Pulmonary artery endothelial cell (primary cell): ENCODE measurements at places on chromosomes 16 and 17. TPM values are rescaled to one million over a fixed set of nuclear protein-coding genes. Genes with fewer than 3 reads are reported as not detected.

- no peak for DNase-seq
Observed at GRCh38 chr17:1999557-2000251, 25.4 kb downstream of the RTN4RL1 start.

MYO15A gene
- 0.07 and 0.20 TPM in 2 replicates for total RNA-seq

DNA sequence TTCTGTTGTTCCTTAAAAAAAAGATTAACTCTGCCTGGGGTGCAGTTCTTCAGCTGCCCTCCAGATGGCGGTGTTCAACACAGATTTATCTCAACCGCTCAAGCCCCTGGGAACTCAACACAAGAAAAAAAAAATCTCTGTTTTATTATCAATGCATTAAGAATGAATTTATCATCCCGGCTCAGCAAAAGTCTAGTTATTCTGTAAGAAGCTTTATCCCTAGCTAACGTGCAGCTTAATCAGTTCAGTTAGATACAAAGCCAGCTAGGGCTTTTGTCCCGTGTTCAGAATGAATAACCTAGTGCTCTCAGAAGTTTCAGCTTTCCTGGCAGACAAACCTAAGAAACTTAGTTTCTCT, 475.9 kb upstream of the CCL2 start:
- DNase-seq = peak; percentile 19

- no peak for DNase-seq
Observed at GRCh38 chr16:15855704-15856003, 1.2 kb downstream of the MYH11 start.

- DNase-seq = no peak
Observed at GRCh38 chr17:82710499-82711232, 5.8 kb upstream of the FN3KRP start.

TCAP gene
- 0.07 and 0.18 TPM in 2 replicates for total RNA-seq

RAB26 gene
- total RNA-seq = 0.46 and 1.1 TPM in 2 replicates

CD300H gene
- total RNA-seq = not detected in 2 replicates

DNA sequence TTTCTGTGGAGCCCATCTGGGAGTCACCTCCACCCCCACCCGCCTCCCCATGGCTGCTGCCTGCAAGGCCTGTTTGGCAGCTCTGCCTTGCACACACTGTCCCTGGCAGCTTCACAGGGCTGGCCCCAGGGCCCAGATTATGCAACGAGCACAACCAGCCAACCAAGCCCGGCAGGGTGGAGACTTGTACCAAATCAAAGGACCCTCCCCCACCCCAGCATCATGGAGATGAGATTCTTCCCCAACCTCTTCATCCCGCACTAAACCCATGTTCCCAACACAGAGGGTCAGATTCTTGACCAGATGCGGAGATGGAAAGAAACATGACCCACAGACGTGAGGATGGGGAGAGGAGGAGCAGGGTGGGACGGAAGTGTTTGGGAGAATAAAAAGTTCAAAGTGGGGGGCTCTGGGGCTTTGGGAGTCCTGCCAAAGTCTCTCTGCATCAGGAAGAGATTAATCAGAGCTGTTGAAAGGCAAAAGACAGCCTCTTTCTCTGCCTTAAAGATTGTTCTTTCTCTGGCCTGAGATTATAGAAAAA, 3.8 kb downstream of the SMARCD2 start:
- no peak for DNase-seq

CACNG1 gene
- total RNA-seq = not detected in 2 replicates

CD7 gene
- not detected in 2 replicates for total RNA-seq

DNA sequence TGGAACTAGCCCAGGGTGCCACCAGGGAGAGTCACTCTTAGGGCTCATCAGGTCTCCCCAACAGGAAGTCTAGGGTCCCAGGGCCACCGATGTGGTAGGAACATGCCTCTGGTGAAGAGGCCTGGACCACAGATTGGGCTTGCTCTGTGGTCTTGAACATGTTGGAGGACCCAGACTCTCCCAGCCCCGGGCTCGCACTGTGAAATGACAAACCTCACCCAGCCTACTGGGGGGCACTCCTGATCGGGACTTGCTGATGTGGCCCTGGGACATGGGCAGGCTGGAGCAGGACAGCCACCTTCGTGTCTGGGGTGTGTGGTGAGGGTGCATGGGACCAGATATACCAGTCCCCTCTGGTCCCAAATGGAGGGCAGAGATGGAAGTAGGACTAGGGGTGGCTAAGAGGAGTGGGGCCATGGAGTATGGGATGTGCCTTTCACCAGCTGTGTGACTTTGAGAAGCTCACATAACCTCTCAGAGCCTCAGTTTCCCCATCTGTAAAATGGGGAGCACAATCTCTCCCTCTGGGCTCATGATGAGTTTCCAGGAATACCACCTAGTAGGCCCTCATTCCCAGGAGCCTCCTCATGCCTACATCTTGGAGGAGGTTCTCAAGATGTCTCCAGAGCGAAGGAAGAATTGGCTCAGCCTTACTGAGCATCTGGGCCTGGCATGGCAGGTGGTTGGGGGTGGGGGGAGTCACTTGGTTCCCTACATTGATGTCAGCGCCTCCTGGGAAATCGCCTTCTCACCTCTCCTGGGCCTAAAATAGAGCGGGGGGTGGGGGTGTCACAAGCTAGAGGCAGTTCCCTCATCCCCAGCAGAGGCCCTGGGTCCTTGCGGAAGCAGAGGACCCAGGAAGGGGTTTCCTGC, 1.5 kb upstream of the ADAM11 start:
- DNase-seq = no peak

GRCh38 chr17:2023692-2024571, 1.2 kb downstream of the RTN4RL1 start:
- no peak for DNase-seq

CCL16 gene
- total RNA-seq = 0.46 and 0.85 TPM in 2 replicates

- DNase-seq = no peak
Observed at GRCh38 chr16:69306031-69306430, 5.1 kb upstream of the VPS4A start.

SLC22A31 gene
- 0.13 and 0.18 TPM in 2 replicates for total RNA-seq

SPATA22 gene
- total RNA-seq = 0.07 TPM in 1 of 2 replicates, not detected in the other

- DNase-seq = peak; percentile 24
Observed at GRCh38 chr17:34637548-34638525, 58.5 kb downstream of the TMEM132E start.

OR1A1 gene
- total RNA-seq = not detected in 2 replicates

- DNase-seq = no peak
Observed at GRCh38 chr17:60371818-60372510, 20.0 kb downstream of the USP32 start.

C17orf113 gene
- total RNA-seq = 0.11 and 0.26 TPM in 2 replicates

GRCh38 chr17:58228679-58229078, 9.6 kb upstream of the MKS1 start:
- DNase-seq = no peak

DNA sequence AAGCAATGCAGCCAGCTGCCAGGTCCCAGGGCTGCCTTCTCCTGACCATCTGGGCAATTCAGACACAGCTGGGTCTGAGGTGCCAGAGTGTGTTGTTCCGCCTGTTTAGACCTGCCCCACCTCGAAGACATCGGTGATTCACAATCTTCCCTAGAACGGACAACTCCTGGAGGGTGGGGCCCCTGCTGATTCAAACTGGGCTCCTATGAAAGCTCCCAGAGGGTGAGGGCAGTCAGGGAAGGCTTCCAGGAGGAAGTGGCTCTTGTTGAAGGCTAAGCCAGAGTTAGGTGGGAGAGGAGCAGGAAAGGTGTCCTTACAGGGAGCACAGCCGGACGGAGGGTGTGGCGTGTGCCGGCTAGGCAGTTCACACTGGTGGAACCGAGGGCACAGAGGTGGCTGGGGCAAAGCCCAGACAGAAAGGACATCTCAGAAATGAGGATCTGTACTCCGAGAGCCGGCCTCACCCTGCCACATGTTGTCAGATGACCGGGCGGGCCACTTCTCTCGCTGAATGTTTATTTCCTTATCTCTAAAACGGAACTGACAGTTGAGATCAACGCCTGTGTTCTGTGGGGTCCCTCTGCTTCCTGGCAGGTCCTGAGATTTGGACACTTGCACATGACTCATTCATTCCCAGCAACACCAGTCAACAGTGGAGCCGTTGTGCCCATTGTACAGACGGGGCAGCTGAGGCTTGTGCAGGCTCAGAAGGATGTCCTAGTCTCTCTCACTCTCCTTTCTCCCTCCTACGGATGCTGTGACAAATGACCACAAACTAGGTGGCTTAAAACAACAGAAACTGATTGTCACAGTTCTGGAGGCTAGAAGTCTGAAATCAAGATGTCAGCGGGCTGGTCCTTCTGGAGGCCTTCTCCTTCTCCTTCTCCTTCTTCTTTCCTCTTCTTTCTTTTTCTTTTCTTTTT, 26.9 kb upstream of the LITAF start:
- DNase-seq = no peak

GRCh38 chr16:81921843-81922584, 89.3 kb downstream of the SDR42E1 start:
- no peak for DNase-seq

- no peak for DNase-seq
Observed at GRCh38 chr16:17457513-17457912, 13.2 kb downstream of the XYLT1 start.

DNA sequence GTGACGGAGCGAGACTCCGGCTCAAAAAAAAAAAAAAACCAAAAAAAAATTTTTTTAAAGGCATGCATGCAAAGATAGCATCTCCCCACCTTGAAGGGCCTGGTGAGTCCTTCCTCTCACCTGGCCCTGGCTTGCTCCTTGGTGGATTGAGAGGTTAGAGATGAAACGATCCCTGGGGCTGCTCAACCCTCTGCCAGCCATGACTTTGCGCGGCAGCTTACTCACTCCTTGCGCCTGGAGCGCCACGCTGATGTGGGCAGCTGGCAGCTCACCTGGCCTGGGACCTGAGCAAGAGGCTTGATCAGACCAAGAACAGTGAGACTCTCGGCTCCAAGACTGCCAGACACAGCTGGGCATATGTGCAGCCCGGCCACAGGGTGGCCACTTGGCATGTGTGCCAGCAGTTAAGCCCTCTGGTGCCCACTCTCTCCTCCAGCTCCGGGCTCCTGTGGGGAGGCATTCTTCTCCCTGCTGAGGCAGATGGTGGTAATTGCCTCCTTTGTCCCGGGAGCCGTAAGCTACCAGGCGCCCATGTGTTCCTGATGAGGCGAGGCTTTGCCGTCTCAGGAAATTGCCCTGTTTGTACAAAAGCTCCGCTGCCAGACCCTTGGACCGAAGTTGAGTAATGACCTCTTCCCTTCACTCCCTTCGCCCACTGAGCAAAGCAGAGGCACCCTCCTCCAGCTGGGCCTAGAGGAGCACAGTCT, 5.1 kb upstream of the EVPL start:
- no peak for DNase-seq

- DNase-seq = no peak
Observed at GRCh38 chr16:52451971-52452421, 94.9 kb downstream of the TOX3 start.

- DNase-seq = no peak
Observed at GRCh38 chr17:32831627-32832243, 45.2 kb downstream of the MYO1D start.

- no peak for DNase-seq
Observed at GRCh38 chr16:66287416-66287815, 79.1 kb upstream of the CDH5 start.

GRCh38 chr16:5982979-5983378, 885.4 kb upstream of the EEF2KMT start:
- no peak for DNase-seq

DNA sequence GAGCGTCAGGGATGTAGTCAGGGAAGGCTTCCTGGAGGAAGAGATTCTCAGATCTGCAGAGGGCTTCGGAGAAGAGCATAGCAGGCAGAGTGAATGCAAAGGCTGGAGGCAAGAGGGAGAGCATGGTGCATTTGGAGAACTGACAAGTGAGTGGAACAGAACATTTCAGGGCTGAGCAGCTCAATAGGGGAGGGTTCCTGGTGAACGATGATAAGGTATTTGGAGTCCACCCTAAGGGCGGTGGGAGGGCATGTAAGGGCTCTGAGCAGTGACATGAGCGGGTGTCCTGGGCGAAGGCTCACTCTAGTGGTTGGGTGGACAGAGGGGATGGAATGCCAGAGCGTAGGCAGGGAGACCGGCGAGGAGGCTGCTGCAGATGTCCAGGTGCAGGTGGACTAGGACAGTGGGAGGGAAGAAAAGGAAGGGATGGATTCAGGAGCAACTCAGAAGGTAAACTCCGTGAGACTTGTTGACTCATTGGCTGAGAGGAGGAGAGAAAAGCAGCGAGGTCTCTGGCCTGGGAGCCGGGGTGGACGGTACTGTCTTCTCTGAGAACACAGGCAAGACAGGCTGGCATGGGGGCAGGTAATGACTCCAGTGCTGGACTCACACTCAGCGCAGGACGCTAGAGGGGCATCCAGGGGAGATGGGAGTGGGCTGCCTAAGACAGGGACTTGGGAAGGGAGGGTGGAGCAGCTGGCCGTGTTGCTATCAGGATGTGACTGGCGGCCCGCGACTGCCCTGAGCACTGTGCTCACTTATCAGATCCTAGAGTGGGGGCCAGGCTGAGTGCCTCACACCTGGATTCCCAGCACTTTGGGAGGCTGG, 1.4 kb upstream of the PITPNA start:
- DNase-seq = no peak

DNA sequence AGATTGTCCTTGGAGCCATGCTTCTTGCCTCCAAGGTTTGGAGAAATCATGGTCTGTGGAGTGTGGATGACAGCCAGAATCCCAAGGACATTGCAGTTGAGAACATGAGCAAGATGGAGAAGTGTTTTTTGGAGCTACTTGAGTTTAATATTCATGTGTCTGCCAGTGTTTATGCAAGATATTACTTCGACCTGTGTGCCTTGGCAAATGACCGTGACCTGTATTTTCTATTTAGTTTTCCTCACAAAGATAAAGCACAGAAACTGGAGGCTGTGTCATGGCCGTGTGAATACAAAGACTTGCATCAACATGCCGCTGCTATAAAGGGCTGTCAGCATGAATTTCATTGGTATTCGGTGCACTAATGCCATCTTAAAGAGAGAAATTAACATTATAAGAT, 9.0 kb downstream of the GGA2 start:
- no peak for DNase-seq

DNA sequence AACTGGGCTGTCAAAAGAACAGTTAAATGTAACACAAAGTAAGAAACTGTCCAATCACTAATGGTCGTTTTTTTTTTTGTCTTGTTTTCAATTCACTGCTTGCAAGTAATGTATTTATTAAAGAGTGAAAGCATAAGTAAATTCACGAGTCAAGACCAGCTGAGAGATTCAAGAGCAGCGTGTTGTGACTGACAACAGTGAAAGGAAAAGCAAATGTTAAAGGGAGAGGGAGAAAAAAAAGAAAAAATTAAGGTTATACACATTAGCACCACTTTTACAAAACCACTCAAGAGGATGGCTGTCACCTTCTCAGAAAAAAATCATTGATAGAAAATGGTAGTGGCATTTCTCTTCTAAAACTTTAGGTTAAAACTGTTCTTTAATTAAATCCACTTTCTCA, 36.1 kb downstream of the GPATCH8 start:
- DNase-seq = no peak

GRCh38 chr16:54015147-54015546, 271.4 kb downstream of the IRX3 start:
- no peak for DNase-seq

- DNase-seq = no peak
Observed at GRCh38 chr17:76266244-76266938, 1.2 kb downstream of the UBALD2 start.

ANKRD40CL gene
- total RNA-seq = not detected in 2 replicates
